Stimulated activated CD8-positive, alpha-beta memory T cell treated with anti-CD3 and anti-CD28 coated beads, Interleukin-4, amount 100 ng/mL, for 4 hours (primary cell): ENCODE measurements at places on chromosomes 1 and 21.

GRCh38 chr1:34784751-34785221 is 3.8 kb downstream of the GJB3 start:
- DNase-seq = no peak

GRCh38 chr1:217924924-217925323 is 293.8 kb downstream of the SPATA17 start:
- DNase-seq = no peak

DNA sequence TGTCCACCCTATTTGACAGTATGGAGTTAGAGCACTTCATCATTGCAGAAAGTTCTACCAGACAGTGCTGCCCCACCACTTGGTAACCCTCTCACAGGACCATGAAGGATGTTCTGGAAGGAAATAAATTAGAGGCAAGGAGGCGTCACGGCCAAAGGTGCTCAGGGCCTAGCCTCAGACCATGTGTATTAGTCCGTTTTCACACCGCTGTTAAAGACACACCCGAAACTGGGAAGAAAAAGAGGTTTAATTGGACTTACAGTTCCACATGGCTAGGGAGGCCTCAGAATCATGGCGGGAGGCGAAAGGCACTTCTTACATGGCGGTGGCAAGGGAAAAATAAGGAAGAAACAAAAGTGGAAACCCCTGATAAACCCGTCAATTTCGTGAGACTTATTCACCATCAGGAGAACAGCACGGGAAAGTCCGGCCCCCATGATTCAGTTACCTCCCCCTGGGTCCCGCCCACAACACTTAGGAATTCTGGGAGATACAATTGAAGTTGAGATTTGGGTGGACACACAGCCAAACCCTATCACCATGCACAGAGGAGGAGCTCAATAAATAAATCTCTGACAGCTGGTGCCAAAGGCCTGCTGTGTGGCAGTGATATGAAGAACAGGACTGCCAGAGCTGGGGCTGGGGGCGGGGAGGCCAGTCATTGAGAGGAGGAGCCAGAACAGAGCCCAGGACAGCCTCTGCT is 75.8 kb downstream of the FHAD1 start:
- DNase-seq = no peak

GRCh38 chr1:56215771-56216170 is 363.6 kb downstream of the PLPP3 start:
- no peak for DNase-seq

GRCh38 chr21:42997053-42997452 is 22.7 kb downstream of the PKNOX1 start:
- DNase-seq = no peak

DNA sequence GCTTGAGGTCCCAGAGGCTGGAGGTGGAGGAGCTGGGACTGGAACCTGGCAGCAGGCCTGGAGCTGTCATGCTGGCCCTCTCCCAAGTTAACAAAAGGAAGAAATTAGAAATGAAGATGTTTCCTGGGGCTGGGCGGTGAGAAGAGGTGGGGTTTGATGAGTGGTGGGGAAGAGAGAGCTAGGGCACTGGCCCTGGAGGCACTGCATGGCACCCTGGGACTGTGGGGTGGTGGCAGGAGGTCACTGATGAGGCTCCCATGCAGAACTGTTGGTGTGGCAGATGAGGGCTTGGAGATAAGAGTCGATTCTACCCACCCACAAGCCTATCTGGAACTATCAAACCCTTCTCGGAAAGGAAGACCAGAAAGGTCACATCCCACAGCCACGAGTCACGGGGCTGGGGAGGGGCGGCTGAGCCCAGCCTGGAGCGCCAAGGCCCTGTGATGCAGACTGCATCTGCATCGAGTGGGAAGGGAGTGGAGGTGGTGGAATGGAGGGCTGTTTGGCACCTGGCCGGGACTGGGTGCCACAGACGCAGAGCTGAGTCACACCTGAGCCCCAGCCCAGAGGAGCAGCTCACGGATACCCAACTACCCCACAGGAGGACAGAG is 29.4 kb downstream of the MRPL37 start:
- DNase-seq = no peak

DNA sequence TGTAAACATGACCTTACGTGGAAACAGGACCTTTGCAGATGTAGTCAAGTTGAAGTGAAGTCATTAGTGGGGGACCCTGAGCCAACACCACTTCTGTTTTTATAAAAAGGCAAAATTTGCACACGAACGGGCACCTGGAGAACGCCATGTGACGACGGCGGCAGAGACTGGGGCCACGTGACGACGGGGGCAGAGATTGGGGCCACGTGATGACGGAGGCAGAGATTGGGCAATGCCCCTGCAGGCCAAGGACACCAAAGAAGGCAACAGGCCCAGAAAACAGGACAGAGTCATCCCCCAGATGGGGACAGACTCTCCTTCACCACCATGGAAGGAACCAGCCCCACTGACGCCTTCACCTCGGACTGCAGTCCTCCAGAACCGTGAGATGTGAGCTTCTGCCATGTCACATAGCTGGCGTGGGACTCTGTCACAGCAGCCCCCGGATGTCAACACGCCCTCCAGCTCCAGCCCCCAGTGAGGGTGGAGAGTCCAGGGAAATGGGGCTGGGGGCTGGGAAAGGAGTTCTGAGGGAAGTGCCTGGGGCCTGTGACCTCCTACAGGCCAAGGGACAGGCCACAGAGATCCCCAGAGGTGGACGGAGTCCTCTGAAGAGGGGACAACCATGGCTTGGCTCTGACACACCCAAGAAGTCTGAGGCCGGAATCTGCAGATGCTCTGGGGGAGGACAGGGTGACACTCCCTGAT is 4.0 kb downstream of the KRTAP12-4 start:
- DNase-seq = no peak

- no peak for DNase-seq
These were observed 727.7 kb upstream of the NCAM2 start for GRCh38 chr21:20270365-20271055.

GRCh38 chr1:38481871-38482826 is 377.4 kb downstream of the RRAGC start:
- no peak for DNase-seq

DNA sequence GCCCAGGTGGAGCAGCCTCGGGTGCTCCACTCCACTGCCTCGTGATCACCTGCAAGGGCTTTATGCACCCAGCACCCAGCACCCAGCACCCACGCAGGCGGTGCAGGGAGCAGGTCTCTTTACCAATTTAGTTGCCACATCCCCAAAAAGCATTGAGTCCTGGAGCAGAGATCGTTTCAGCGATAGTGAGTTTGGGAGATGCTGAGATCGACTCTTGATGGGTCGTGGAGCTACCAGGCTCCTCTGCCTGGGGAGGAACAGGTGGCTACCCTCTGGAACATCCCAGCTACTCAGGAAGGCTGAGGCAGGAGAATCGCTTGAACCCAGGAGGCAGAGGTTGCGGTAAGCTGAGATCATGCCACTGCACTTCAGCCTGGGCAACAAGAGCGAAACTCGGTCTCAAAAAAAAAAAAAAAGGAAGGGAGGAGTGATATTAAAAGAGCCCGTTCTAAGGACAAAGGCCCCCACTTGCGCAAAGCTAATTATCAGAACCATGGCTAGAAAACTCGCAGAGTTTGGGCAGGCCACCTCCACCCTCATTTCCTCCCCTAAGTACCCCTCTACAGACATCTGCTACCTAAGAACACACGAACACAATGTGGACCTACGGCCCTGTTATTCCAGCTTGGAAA is 106.5 kb upstream of the SLC45A1 start:
- no peak for DNase-seq

- DNase-seq = no peak
These were observed 133.4 kb downstream of the SYT2 start for GRCh38 chr1:202576816-202577215.

- no peak for DNase-seq
These were observed 406.7 kb downstream of the SIPA1L2 start for GRCh38 chr1:232223183-232223708.

DNA sequence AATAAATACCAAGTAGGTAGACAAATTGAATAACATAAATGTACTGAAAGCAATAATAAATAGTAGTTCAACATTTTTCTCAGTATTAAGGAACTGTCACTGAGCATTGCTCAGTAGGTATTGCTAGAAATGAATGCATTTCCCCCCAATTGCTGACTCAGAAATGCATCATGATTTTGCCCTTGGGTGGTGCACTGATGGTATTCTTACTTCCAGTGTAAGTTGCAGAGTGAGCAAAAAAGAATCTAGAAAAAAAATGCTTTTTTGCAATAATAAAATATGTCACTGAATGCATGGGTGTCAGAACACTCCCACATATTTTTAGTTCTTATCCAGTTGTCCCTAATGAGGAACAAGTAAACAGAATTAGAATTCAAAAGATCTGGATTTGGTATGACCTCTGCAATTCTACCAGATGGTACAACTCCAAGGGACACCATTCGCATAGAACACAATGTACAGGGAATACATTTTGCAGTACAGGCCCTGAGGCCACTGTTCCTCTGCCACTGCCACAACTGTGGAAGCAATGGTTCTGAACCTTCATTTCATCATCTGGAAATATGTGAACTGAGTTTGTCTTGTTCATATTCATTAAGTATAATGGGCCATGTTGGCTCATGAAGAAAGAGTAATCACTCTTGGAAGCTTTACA is 78.0 kb downstream of the ATP6V1G3 start:
- no peak for DNase-seq

DNA sequence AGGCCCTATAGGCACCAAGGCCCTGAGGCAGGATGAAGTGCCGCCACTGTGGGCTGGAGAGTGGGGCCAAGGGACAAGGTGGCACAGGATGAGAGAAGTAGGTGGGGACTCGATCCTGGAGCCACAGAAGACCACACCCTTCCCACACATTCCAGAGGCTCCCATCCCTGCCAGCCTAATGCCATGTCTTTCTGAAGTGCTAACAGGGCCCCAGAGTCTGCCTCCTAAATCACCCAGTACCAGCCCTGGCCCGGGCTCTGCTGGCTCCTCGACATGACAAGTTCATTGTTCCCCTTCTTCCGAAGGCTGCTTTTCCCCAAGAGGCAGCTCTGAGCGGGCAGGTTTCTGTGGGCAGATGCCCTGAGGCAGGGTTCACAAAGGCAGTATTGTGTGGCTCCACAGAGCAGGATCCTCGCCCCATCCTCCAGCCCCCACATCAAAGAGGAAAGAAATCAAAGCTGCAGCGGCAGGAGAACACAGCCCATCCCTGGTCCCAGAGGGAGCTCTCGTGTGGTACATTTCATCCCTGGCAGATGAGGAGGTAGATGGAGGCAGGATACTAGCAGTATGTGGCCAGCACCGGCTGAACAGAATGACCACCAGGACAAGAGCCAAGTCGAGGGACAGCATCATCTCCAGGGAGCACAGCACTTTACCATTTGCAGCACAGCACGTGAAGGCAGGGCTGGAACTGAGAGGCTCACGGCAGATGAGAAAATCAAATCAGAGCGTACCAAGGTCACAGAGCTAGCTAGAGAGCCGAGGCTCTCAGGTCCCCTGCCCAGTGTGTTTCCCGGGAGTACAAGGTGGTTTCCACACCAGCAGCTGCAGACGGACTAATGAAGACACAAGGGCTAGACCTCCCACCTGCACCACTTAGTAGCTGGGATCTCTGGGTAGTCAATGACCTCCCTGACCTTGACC is 64.8 kb downstream of the SYF2 start:
- DNase-seq = no peak

DNA sequence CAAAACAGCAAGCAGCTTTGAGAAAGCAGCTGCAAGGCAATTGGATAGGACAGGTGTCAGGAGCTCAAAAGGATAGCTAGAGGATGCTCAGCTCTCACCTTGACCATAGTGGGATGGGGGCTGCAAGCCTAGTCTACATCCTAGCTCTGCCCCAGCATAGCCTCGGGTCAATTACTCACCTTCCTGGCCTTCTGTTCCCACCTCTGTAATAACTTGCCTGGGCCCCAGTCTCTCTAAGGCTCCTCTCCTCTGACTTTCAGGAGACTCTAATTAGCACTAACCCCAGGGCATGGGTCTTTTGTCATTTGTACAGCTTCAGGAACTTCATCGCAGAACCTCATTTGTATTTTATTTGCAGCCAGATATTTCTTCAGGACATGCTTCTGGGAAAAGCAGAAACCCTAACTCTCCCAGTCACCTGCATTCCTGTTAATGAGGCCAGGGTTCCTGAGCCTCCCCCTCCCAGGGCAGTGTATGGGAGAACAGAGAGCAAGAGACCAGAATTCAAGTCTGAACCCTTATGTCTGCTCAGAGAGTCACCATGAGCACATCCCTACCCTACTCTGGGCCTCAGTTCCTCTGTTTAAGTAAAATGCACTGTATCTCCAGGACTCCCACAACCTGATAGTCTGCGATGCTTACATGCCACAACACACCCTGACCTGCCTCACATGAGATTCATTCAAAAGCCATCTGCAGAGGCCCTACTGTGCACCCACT is 108.1 kb downstream of the MATN1 start:
- DNase-seq = no peak

DNA sequence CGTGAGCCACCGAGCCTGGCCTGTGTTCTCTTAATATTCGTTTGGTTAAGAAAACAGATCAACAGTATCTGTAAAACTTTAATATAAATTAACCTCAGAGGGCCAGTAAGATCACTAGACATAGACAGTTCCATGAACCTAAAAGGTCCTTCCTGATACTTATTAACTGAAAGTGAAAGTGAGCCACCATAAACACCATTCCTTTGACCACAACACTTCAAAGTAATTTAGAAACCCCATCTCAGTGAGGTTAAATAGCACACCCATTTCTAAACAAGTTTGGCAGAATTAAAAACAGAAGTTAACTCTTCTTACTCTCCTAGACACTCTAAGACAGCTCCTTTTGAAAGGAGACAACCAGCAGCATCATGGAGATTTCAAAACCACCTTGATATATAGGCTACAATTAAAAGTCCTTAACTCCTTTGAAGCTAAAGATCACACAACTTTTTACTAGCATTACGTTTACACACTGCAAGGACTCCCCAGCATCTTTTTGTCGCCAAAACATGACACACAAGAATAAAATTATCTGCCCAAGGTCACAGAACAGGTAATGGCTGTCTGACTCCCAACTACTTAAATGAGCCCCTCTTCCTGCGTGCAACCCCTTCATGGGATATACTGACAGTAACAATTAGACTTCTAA is 2.2 kb downstream of the RNF19B start:
- DNase-seq = no peak

DNA sequence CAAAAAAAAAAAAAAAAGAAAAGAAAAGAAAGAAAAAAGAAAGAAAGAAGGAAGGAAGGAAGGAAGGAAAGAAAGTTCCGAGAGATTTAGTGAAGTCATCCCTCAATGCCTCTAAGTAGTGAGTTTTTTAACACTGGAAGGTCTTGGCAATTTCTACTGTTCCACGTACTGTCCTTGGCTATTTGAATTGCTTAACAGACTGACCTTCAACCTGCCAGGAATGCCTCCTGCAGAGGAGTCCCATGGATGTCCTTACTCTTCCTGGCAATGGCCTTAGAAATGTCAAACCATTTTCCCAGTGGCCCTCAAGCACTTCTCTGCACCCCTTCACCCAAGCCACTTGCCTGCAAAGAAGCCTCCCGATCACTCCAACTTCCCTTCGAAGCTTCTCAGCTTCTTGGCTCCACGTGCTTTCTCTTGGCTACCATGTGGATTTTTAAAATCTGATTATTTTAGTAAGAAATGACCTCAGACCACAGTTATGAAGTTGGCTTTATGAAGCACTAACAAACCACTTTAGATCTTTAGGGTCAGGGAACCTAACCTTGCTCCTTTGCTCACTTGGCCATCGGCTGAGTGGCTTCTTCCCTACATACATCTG is 43.7 kb upstream of the ABCG1 start:
- DNase-seq = no peak
